ENCODE measurements at places on chromosomes 3 and 15.

GRCh38 chr3:118736107-118736506 lies 298.5 kb downstream of the IGSF11 start:
- DNase-seq: no peak

DNA sequence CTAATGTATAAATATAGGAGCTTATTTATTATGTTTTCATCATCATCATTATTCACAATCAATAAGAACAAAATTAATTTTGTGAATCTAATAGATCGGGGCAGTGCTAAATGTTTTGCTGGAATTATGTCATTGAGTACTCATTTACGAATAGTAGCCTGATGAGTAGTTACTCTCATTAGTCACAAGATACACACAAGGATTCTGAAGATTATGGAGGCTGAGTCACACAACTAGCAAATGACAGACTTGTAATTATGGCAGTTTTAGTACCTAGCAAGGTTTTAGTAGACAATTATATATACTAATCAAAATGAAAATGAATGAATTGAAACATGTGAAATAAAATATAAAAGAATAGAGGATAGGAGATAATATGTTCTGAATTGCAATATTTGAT lies 954.2 kb downstream of the CADM2 start:
- DNase-seq: no peak

- DNase-seq: no peak
These were observed 127.2 kb upstream of the IL12A start for GRCh38 chr3:159861369-159861987.

DNA sequence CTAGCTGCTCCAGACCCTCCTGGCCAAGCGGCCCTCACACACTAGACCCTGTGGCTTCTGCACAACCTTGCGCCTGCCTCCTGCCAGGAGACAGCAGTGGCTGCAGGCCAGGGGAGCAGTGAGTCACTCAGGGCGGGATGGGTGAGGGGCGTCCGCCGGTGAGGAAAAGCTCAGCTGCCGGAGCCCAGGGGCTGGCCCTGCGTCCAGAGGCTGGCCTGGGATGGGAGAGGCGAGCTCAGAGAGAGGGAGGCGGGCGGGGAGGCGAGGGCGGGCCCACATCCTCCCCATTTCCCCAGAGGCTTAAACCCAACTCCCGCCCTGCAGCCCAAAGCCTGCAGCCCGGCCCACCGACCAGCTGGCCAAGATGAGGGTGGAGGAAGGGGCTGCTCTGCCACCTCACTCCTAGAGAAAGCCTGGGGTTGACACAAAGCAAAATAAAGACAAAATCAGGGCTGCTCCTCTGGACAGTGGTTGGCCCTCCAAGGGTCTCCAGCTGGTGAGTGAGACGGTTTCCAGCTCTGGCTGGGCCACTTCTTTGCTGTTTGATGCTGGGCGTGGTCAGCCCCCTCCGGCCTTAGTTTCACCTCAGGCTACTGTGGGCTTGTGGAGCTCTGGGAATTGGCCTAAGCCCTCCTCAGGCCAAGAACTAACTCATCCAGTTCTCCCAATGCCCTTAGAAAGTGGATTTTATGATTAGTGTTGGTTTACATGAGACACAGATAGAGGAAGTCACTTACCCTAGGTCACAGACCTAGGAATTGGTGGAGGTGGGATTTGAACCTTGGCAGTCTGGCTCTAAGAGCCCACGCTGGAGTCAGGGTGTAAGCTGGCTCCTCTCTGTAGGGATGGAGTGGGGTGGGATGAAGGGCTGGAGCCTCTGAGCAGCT lies 50.6 kb downstream of the IQSEC1 start:
- DNase-seq: no peak

DNA sequence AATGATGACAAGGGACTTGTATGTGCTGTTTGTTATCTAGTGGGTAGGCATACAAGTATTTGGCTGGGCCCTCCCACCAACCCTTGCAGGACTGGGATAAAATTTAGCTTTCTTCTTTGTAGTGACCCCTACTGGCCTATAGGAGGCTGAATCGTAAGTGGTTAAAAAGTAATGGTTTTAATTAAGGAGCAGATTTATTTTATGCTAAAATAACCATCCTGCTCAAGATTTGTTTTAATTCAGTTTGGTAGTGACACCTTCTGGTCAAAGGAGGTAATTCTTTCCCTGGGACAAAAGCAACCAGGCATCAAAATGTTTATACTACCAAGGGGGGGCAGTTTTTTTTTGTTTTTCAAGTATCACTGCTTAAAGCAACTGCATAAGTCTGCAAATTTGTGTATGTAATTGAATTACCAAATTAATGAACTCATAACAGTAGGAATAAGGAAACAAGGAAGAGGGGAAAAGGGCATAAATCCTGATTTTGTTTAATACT lies 70.7 kb downstream of the TOP2B start:
- DNase-seq: no peak

- no peak for DNase-seq
These were observed 66.5 kb downstream of the MDFIC2 start for GRCh38 chr3:70245746-70246525.

GRCh38 chr3:142963234-142963515 lies 299 bp downstream of the PAQR9 start:
- DNase-seq: no peak

DNA sequence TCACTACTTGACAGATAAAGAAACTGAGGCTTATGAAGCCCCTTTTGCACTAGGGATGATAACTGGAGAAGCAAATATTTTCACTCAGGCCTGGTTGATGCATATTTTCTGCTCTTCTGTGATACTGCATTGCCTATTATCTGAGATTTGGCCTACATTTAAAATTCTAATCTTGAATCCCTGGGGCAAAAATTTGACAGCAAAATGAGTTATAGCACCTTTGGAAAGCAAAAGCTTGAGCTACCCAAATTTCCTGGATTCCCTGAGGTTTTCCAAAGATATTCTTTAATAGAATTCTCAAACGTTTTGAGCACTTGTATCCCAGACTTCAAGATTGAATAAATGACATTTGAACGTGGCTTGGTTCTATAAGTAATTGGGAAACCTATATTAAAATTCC lies 86.1 kb downstream of the NAALADL2 start:
- DNase-seq: no peak

GRCh38 chr3:143265501-143266070 lies 146.0 kb downstream of the CHST2 start:
- no peak for DNase-seq

DNA sequence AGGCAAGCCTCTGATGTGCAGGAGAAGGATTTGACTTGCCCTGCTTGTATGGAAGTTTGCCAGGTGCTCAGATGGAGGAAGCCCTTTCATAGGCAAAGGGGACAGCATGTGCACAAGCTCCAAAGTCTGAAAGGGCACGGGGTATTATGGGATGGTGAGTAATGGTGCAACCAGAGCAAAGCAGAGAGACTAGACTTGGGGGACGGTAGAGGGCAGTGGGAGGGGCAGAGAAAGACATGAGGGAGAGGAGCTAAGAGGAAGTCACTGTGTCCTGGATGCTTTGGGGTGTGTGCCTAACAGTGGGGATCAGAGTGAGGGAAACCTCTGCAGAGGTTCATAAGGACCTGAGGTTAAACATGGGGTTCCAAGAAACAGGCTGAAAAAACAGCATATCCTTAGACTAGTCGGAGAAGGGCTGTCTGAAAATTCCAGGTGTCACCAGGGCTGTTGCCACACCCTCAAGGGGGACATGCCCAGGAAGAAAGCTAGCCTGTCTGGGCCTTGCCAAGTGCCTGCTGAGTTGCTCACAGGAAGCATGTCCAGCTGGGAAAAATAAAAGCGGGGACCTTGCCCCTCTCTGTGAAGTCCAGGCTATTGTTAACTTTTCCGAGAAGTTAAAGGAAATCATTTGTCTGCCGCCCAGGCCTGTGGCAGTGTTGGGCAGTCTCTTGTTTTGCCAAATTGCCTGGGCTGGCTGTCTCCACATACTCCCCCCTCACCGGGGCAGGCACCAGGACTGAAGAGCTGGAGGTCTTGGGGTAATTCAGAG lies 47.1 kb downstream of the HRH1 start:
- no peak for DNase-seq

GRCh38 chr3:56971816-56972215 lies 88.6 kb upstream of the SPATA12 start:
- no peak for DNase-seq

GRCh38 chr15:93417631-93418030 lies 328.6 kb upstream of the RGMA start:
- DNase-seq: no peak

DNA sequence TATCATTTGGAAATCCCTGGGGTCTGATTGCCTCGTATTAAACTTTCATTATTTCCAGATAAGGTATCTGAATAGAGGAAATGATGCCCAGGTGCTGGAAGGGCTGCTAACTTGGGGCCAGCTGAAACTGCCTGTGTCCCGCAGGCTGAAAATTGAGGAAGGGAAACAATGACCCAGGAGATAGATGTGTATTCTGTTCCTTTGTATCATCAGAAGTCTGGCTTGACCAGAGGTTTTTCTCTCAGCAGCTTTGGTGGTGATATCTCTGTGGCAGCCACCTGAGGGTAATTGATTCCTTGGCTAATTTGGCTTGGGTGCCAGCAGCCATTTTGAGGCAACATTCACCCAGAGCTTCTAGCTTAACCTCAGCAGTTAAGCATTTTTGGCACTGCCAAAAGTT lies 90.0 kb upstream of the STT3B start:
- no peak for DNase-seq

DNA sequence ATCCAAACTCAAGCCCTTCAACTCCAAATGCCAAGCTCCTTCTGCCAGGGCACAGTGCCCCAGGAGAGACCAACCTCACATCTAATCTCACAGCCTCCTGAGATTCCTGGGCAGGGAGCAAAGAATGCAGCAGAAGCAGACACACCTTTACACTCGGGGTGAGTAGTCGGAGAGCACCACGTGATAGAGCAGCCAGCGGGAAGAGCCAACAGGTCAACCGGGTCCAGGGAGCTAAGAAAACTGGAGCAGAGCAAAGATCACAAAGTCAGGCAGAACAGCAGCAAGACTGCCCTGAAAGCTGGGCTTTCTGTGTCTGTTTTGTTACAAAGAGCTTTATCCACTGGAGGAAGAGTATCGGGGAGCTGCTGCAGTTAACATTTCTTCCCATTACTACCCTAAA lies 4.2 kb downstream of the B3GALNT1 start:
- DNase-seq: no peak

- DNase-seq: no peak
These were observed at the start of gene LRRC31 for GRCh38 chr3:169869484-169870220. Gene LRRC31, minus strand, starts transcription at chr3:169869935. Its CDS starts 128 bp downstream, at chr3:169869807.

GRCh38 chr3:94862703-94863102 lies 799.8 kb downstream of the NSUN3 start:
- DNase-seq: no peak

DNA sequence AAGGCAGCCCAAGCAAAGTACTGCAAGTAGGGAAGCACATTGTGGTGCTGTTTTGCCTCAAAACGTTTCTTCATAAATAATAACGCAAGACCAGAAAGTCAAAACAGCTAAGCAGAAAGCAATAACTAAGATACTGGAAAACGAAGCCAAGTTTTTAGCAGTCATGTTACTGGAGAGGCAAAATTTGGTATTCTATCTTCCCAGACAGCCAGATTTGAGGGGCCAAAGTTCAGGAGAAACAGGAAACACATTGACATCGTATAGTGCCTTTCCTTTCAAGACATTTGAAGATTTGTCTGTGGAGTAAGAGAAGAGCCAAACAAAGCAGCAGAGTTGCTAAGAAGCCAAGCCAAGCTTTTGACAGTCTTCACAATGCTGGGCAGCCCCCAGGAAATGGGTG lies 843.6 kb upstream of the NECTIN3 start:
- DNase-seq: no peak

- DNase-seq: peak; percentile 54
These were observed 29.5 kb downstream of the ZNF662 start for GRCh38 chr3:42935472-42935871.

DNA sequence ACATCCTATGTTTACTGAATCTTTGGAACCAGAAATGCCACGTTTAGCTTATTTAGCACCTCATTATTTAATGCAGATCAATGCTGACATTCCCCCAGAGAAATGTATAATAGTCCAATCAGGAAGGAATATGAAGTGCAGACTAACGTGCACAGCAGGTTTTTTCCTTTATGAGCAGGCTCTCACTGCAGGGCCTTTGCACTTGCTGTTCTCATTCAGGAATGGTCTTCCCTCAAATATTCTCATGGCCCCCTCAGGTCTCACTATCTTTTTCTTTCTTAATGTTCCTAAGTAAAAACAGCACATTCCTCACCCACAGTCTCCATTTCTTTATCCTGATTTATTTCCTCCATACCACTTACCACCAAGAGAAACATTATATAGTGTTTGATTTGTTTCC lies 174.6 kb downstream of the FOXP1 start:
- no peak for DNase-seq

DNA sequence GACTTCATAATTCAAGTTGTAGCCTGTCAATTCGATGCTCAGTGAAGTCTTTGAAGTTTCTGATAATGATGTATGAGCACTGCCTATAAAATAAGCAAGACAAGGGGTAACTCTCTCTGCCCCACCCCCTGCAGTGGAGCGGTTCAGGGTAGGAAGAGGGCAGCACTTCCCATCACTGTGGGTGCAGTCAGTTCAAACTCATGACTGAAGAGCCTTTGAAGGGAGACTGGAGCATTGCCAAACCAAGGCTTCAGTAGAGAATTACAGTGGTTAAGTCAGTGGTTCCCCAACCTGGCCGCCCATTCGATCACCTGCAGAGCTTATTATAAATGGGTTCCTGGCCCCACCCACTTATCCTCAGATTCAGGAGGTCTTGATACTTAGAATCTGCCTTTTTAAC lies 190.6 kb downstream of the SHQ1 start:
- peak; percentile 39 for DNase-seq

- no peak for DNase-seq
These were observed 192.6 kb upstream of the MBNL1 start for GRCh38 chr3:152076148-152076547.

DNA sequence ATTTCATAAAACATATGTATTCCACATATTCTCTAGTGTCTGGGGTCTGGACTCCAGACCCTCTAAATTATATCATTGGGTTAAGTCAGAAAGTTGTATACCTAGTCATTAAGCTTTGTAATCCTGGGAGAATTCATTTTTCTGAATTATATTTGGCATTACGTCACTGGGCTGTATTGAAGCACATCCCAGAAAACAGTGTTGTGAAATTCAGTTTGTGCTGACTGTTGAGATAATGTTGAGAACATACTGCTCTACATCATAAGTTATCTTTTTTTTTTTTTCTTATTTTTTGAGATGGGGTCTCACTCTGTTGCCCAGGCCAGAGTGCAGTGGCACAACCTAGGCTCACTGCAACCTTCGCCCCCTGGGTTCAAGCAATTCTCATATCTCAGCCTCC lies 153.1 kb upstream of the STT3B start:
- DNase-seq: no peak

DNA sequence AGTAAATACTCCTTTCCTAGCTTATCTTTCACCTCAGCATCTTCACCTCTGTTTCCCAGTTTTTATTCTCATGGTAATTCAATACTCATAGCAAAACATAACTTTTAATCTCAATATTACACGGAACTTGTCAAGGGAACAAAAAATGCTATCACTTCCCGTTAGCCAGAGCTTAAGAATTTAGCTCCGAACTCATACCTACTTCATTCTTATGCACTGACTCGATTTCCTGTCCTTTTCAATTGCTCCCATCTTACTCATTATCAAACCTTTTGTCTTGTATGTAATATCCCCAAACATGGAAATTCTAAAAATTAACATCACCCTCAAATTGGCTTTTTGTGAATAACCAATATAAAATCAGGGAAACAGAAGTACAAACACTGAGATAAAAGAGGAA lies 28.2 kb downstream of the MYEF2 start:
- no peak for DNase-seq

- DNase-seq: no peak
These were observed at the start of gene PLXND1 for GRCh38 chr3:129606636-129607390. Gene PLXND1, minus strand, starts transcription at chr3:129606676. Its CDS starts 37 bp downstream, at chr3:129606639.

All from stimulated activated naive CD4-positive, alpha-beta T cell (primary cell).